ENCODE measurements at places on chromosomes 13 and 19.

DNA sequence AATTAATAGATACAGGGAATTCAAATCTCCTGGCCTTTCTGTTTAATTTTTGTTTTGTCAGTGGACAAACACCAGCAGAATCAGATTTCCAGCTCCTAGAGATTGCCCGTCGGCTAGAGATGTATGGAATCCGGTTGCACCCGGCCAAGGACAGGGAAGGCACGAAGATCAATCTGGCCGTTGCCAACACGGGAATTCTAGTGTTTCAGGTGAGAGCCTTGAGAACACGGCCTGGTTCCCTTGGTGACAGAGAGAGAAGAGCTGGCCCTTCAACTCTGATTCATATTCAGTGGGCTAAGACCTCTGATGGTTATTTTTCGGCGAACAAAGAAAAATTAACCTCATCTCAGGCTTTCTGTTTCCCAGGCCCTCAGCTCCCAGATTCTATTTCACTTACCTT is 191.3 kb downstream of the STK24 start:
- DNase-seq = peak; percentile 34

GRCh38 chr13:45870232-45870631 is 18.7 kb upstream of the SIAH3 start:
- DNase-seq = no peak

GRCh38 chr19:14433554-14434501 is 722 bp downstream of the PKN1 start:
- no peak for DNase-seq

DNA sequence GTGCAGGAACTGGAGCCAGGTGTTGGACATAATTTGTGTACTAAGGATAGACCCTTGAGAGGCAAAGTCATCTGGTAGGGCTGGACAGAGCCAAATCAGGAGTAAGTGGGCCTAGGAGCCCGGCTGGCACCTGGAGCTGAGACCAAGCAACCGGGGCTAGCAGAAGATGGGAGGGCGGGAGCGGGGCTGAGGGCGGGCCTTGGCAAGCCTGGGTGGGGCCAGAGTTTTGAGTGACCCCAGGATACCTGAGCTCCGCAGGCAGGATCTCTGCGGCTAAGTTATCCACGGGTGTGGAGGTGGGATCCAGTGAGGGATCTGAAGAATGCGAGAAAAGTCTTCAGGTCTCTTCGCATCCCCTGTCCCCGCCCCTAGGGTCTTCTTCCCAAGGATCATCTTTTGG is 8.2 kb downstream of the HOOK2 start:
- no peak for DNase-seq

GRCh38 chr13:110425444-110425780 is 118.3 kb downstream of the COL4A2 start:
- no peak for DNase-seq

- no peak for DNase-seq
Observed at GRCh38 chr19:1747285-1748114, 5.8 kb upstream of the ONECUT3 start.

- no peak for DNase-seq
Observed at GRCh38 chr13:109990296-109990695, 203.9 kb upstream of the IRS2 start.

GRCh38 chr19:16367261-16367683 is 42.6 kb downstream of the KLF2 start:
- no peak for DNase-seq

DNA sequence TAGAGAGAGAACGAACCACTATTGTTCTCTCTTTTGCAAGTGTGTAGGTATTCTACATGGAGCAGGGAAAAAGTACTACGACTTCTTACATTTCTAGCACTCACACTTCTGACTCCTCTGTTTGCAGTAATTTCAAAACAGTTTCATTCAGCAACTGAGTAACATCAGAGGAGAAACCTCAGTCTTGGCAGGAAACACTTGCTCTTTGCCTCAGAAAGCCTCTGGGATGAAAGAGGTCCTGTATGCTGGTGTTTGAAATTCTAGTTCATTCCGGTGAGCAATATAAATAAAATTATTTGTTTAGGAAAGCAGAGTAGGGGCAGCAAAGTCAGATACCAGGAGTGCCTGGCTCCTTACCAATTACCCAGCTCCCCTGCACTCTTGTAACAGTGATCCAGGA is 595.5 kb downstream of the TBC1D4 start:
- DNase-seq = no peak

DNA sequence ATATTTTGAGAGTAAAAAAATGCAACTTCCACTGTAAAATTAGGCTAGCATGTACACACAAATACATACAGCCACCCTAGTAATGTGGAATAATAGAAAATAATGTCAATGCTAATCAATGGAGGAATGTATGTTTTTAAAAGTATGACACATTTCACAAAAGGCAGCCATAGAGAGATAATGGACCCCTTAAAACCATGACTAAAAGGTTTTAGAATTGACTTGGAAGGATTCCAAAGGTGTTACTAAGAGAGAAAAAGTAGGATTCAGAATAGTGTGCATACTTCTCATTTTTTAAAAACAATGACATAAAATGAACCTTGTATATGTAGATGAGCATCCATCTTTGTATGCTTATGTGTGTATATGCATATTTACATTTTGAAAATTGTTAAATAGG is 597.9 kb upstream of the PCDH9 start:
- no peak for DNase-seq

GRCh38 chr19:6610934-6611852 is 20.2 kb upstream of the CD70 start:
- DNase-seq = no peak

DNA sequence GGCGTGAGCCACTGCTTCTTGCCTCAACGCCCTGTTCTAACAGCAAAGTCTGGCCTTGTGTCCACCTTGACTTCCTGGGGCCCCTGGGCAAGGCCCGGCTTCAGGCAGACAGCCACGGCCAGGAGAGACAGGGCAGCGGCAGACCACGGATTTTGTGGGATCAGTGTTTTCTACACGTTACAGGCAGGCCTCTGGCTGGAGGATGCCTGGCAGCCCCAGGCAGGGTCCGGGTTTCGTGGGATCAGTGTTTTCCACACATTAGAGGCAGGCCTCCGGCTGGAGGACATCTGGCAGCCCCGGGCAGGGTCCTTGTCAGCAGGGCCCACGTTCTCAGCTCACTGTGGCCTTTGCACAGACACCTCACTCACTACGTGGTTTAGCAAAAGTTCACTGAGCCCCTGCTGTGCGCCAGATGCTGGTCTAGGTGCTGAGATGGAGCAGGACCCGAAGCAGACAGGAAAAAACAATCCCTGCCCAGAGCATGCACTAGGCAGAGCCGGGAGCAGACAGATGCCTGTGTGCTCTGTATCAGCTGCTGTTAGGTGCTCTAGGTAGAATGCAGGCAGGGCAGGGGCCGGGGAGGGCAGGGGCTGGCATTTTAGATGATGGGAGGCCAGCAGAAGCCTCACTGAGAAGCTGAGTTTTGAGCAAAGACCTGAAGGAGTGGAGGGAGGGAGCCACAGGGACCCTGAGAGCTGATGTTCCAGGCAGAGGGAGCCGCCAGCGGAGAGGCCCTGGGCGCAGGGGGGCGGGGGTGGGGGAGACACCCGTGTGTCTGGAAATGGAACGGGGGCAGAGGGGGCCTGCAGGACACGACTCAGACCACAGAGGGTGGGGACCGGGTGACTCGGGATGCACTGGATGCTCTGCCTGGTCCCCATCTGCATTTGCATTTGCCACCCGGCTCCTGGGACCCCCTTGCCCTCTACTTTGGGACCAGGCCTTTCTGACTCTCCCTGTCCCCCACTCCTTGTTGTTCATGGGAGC is 25.0 kb upstream of the NCCRP1 start:
- DNase-seq = no peak

- no peak for DNase-seq
Observed at GRCh38 chr19:32191921-32192320, 153.5 kb upstream of the ZNF507 start.

DNA sequence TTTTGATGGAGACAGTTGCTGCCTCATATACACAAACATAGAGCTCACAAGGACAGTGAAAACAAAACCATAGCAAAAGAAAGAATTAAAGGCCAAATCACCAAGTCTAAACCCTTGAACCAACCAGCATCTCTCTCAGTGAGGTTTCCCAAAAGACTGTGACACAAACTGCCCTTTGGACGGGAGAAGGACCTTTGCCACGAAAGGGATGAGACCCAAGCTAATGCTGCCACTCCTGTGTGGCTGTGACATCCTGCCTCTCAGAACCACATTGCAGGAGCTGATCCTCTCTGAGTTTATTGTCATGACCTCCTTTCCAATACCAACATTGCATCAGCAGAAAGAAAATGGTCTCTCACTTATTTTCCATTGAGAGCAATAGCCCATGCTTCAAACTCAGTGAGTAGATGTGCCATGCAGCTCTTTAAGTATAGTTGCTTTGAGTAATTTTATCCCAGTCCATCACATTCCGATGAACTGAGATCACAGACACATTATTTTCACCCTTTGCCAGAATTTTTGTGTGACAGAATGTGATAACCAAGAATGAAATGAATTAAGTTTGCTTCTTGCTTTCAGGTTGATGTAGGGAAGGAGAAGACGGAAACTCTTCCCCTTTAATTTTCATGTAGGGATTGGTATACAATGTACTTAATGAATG is 133.5 kb upstream of the IRS2 start:
- DNase-seq = no peak

GRCh38 chr19:29667901-29668341 is 2.7 kb downstream of the PLEKHF1 start:
- DNase-seq = no peak

DNA sequence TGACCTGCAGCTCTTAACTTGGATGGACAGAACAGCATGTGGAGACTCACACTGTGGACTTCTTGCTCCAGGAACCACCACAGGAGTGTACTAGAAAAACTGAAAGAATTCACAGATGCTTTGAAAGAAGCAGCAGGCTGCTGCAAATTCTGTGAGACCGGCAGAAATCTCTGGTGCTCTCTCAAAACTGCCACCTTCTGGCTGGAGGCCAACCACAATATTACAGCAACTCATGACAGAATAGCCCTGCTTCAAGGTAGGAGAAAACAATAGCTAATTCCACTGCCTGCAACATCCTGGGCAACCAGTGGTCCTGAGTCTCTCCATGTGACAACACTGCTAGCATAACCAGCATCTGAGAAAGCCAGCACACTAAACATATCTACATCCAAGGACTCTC is 26.9 kb downstream of the CDK8 start:
- DNase-seq = no peak

DNA sequence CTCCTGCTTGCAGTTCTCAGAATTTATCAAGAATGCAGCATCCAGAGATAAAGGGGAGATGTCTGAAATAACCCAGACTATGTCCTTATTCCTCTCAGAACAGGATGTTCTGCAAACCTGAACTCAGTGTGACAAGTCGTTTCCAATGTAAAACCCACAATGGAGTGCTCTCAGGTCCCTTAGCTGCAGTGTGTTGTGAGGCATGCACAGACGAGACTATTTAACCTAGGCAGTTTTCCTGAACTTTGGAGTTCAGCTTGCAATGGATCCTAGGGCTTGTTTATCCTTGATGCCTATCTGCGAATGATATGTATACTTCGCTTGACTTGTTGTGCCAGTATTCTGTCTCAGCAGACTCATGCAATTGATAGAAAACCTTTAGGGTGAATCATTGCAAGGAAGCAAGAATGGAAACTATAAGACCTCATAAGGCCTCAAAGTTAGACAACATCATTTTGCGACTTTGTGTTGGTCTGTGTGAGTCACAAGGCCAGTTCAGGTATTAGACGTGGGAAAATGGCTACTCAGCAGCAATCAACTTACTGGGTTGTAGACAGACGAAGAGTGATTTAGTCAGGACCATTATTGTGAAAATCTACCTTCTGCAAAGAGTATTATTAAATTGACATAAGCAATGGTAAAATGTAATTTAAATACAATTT is 2439.9 kb upstream of the PCDH20 start:
- DNase-seq = no peak

- no peak for DNase-seq
Observed at GRCh38 chr13:21008026-21008425, 53.4 kb downstream of the LATS2 start.

DNA sequence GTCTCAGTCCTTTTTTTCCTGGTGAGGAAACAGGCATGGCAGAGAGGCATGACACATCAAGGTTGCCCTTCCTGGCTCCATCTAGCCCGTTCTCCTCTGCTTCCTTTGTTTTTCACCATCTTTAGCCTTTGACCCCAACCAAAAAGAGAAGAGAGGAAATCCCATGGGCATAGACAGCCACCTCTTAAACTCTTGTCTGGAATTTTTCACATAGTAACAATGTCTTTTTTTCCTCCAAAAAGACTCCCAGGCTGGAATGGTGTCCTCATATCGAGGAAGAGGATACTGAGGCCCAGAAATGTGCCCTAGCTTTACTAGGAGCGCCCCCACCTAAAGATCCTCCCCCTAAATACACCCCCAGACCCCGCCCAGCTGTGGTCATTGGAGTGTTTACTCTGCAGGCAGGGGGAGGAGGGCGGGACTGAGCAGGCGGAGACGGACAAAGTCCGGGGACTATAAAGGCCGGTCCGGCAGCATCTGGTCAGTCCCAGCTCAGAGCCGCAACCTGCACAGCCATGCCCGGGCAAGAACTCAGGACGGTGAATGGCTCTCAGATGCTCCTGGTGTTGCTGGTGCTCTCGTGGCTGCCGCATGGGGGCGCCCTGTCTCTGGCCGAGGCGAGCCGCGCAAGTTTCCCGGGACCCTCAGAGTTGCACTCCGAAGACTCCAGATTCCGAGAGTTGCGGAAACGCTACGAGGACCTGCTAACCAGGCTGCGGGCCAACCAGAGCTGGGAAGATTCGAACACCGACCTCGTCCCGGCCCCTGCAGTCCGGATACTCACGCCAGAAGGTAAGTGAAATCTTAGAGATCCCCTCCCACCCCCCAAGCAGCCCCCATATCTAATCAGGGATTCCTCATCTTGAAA is at the start of gene GDF15:
Gene GDF15, plus strand, starts transcription at position 484 of the 868 bp plus-strand sequence. Its CDS starts 32 bp downstream, at position 516.
- DNase-seq = no peak

DNA sequence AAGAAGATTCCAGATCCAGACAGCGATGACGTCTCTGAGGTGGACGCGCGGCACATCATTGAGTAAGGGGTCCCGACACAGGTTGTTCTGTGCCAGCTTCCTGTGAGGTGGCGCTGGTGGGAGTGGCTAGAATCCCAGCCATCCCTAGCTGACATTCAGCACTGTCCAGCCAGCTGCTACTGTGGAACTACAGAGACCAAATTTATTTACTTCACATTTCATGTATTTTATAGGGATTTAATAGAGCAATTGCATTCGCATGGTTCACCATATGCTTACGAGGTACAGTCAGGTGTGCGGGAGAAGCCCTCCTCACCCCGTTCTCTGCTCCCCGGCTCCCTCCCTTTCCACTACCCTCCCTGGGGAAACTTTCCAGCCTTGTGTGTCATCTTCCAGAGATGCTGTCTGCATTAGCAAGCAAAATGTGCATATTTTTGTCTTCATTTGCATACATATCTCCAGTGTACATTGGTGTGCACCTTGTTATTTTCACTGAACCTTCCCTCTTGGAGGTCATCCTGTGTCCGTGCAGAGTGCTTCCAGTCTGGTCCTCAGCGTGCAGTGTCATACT is 47.2 kb downstream of the SMARCA4 start:
- DNase-seq = no peak

DNA sequence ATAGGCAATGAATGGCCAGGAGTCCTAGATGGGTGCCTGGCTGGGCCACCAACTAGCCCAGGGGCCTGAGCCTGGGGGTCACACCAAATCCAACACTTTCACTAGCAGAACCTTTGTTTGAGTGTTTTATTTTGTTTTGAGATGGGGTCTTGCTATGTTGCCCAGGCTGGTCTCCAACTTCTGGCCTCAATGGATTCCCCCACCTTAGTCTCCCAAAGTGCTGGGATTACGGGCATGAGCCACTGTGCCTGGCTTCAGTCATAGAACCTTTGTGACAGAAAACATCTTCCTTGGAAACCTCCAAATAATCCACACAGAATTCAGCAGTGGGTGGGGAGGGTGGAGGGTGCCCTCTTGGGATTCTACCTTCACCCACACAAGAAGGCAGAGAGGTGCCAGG is 6.1 kb downstream of the PRKACA start:
- DNase-seq = no peak
